ENCODE measurements at places on chromosomes 7 and 10. TPM values are rescaled to one million over a fixed set of nuclear protein-coding genes. Genes with fewer than 3 reads are reported as not detected.

GRCh38 chr10:99921948-99922347, 87.8 kb downstream of the DNMBP start:
- no peaks in the 10 kb centered on the region for H3K4me1 ChIP-seq
- no peaks in the 10 kb centered on the region for H3K27me3 ChIP-seq
- no peak for DNase-seq
- no peak overlapping the region for H3K27ac ChIP-seq

- no peaks in the 10 kb centered on the region for H3K27me3 ChIP-seq
- no peak overlapping the region for H3K4me3 ChIP-seq
- H3K4me1 ChIP-seq: no peaks in the 10 kb centered on the region
- no peaks in the 10 kb centered on the region for H3K36me3 ChIP-seq
- no peak for DNase-seq
- H3K27ac ChIP-seq: no peak overlapping the region
Observed at GRCh38 chr7:53641091-53641490, 605.7 kb downstream of the POM121L12 start.

DNA sequence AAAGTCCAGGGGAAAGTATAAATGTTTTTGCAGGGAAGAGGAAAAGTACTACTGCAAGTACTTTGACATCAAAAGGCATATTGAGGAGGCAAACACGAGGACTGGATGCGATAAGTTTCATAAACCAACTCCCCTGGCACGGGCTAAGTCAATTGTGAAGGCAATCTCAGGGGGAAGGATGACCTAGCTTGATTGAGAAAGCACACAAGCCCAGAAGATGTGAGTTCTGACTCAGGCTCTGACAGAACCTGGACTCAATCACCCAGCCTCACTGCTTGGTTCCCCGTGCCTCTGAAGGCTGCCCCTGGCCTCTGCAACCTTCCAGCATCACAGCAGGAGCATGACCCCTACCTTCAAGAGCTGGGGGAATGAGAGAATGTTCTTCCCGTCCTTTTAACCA, 93.2 kb upstream of the ZNF438 start:
- no peaks in the 10 kb centered on the region for H3K27me3 ChIP-seq
- no peaks in the 10 kb centered on the region for H3K4me1 ChIP-seq
- H3K27ac ChIP-seq: no peak overlapping the region

- peak overlapping the region; percentile 86 for H3K27ac ChIP-seq
- H3K4me1 ChIP-seq: peaks cover 76% of the 10 kb centered on the region
- no peak for DNase-seq
- no peak overlapping the region for H3K4me3 ChIP-seq
- H3K36me3 ChIP-seq: no peaks in the 10 kb centered on the region
Observed at GRCh38 chr7:1461646-1462375, 2.5 kb upstream of the MICALL2 start.

KDM7A gene
- total RNA-seq: 21.9 TPM

NUDT13 gene
- 1.5 TPM for total RNA-seq
